Fibroblast of gingiva (primary cell): ENCODE measurements at places on chromosomes 1 and 21.

DNA sequence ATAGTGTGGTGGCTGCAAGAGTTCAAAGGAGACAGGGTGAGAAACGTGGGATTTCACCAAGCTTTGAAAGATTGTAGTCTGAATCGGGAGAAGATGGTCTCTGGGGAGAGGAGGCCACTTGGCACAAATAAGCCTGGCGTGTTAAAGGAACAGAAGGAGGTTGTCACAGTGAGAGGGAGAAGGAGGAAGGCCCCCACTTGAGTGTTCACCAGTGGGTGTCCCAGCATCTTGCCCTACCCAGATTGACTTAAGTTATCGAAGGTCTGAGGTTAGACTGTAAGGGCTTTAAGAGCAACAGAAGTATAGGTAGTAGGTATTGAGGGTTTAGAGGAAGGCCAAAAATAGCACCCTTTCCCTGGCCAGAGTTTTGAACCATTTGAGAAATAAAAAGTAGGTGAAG, 48.0 kb downstream of the BACH1 start:
- no peak for DNase-seq

DNA sequence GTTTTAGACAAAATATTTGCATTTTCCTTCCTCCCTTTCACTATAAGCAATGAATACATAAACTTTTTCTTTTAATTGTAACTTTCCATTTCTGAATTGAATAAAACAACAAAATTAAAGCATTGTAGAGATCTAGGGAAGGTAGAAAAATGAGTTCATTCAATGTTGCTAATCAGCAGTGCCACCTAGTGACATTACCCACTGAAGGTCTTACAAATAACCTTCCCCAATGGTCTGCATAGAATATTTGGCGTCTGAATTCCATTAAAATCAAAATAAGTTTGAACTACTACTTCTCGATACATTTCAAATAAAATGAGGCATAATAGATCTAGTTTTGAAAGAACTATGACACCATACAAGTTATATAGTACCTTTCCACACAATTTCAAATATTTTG, 19.6 kb downstream of the FH start:
- DNase-seq: peak; percentile 60

- DNase-seq: no peak
Observed at GRCh38 chr1:82858031-82858430, 1057.3 kb downstream of the ADGRL2 start.

- DNase-seq: peak; percentile 44
Observed at GRCh38 chr1:55823541-55824250, 608.5 kb upstream of the USP24 start.

DNA sequence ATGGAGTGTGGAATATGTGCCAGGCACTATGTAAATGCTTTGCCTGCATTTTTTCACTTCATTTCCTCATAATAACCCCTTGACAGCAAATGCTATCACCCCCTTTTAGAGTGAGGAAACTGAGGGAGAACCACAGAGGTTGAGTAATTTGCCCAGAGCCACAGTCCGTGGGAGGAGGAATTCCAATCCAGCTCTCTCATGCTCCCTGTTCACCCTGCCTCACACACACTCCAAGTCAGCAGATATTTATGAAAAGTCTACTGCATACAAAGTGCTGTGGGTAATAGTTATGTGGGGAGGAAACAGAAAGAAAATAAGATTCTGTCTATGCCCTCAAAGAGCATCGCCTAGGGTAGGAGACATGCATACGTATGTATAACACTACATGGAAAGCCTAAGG, 30.9 kb upstream of the RBM15 start:
- peak; percentile 17 for DNase-seq
